SJCRH30 (cell line): ENCODE measurements at places on chromosomes 7 and 10.

GRCh38 chr7:159033473-159033825 lies 111.2 kb downstream of the VIPR2 start:
- DNase-seq, result no peak

DNA sequence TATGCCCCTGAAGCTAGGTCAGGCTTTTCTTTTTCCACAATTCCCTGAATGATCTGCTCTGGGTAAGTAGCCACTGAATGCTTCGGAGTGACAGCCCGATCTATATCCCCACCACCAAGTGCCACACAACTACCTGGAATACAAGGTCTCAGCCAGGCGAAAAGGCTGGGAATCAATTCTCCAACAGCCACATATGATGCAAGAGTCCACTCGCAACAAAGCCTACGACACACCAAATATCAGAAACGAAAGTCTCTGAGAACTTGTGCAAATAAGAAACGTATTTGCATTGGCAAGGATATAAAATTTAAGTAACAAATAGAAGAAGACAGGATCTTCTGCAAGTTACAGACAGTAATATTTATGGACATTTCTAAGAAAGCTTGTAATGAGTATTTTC lies 5.7 kb downstream of the HIPK2 start:
- DNase-seq, result no peak

DNA sequence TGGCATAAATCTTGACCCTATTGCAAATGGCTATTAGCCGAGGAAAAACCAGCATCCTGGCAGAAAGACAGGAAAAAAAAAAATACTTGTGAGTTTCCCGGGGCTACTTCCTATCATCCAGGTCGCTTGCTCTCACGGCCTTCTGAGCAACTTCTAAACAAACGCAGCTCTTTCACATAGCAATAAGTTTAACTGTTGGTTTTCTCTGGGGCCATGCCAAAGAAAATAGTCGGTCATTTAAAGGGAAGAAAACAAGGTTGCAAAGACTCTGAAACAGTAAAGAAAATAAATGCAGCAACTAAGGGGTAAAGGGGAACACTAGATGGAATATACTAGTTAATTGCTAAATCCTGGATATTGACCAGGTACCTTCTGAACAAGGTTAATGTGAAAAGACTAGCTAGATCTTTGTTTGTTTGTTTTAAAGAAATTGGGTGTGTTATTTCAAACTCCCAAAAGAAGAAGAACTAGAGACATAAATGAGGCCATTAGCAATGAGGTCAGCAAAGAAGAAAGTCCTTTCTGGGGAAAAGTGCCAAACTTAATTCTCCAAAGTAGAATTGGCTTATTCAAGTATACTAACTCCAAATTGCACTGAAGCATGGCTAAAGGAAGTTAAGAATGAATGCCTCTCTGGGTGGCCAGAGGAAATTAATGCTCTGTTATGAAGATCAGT lies 54.2 kb downstream of the SLC39A12 start:
- DNase-seq, result no peak

DNA sequence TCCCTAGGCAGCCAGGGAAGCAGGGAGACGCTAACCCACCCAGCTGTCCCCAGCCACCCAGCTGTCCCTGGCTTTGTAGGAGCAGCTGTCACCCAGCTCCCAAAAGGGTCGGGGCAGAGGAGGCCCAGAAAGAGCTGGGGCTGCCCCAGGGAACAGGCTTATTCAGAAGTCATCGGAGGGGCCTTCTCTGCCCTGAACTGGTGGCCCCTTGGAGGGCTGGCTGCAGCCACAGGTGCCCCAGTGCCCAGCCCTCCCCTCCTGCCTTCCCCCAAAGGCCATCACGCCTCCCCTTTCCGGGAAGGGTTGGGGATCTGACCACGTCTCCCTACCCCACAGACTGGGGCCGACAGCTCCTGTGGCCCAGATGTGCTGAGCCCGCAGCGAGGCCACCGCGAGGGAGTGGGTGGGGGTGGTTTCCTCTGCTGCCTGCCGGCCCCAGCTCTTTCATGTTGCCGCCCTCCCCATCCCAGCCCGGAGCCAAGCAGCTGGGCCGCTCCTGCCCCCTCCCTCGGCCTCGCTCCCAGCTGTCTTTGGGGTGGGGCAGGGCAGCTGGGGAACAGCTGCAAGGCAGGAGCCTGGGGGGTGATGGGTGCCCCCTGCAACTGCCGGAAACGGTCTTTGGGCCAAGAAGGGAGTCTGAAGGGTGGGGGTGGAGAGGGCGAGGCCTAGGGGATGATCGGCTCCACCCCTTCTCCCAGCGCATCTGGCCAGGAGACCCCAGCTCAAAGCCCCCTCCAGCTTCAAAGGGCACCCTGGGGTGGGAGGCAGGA lies 16.8 kb downstream of the TRIM8 start:
- peak; percentile 99 for DNase-seq

DNA sequence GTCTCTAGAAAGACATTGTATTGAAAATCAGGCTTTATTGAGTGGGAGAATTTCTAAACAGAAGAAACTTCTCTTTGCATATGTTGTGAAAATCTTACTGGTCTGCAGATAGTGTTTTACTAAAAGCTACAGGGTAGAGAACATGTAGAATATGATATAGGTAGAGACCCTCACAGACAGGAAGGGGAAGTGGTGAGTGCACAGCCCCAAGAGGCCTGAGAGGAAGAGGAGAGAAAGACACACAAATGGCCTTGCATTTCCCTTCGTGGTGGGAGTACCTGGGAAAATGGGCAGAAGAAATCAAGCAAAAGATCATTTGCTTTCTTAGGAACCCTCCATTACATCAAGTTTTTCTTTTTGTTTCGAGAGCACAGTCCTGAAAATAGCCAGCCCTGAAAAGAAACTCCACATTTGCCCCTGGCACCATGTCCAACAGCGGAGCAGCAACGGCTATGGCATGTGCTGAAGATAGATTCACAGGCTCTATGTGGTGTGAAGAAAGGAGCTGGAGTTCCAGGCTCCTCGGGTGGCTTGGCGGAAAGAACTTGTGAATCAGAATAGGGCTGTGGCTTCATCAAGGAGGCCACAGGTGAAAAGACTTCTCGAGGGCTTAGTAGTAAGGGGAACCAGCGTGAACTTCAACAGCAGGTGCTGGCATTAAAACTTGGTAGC lies 143.5 kb downstream of the CALCR start:
- no peak for DNase-seq
